B cell (primary cell): ENCODE measurements at places on chromosomes 11 and 22. TPM values are rescaled to one million over a fixed set of nuclear protein-coding genes. Genes with fewer than 3 reads are reported as not detected.

Gene FAM181B
- polyA plus RNA-seq: not detected in 2 replicates

- DNase-seq: no peak
These were observed 51.9 kb upstream of the ARHGAP42 start for GRCh38 chr11:100635194-100635593.

Gene POU2AF1
- 186 and 308 TPM in 2 replicates for polyA plus RNA-seq

- DNase-seq: no peak
These were observed 7.4 kb upstream of the CCDC34 start for GRCh38 chr11:27370374-27370773.

- no peak for DNase-seq
These were observed 624.7 kb upstream of the B3GAT1 start for GRCh38 chr11:135036488-135037297.

DNA sequence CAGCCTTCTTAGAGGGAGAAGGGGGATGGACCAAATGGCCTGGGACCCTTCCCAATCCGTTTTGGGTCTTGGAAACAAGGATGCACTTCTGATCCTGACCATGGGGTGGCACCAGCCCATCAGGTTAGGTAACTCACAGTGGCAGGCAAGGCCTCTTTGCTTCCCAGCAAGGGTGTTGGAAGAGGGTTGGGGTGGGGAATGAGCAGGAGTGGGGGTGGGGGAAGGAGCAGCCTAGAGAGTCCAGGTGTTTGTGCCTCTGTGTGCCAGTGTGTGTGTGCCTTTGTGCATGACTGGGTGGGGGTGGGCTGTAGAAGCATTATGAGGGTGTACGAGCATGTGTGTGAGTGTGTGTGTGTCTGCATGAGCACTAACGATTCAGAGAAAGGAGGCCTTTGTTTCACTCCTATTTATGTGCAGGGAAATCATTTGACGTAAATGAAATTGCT, 213.1 kb downstream of the INSC start:
- no peak for DNase-seq

DNA sequence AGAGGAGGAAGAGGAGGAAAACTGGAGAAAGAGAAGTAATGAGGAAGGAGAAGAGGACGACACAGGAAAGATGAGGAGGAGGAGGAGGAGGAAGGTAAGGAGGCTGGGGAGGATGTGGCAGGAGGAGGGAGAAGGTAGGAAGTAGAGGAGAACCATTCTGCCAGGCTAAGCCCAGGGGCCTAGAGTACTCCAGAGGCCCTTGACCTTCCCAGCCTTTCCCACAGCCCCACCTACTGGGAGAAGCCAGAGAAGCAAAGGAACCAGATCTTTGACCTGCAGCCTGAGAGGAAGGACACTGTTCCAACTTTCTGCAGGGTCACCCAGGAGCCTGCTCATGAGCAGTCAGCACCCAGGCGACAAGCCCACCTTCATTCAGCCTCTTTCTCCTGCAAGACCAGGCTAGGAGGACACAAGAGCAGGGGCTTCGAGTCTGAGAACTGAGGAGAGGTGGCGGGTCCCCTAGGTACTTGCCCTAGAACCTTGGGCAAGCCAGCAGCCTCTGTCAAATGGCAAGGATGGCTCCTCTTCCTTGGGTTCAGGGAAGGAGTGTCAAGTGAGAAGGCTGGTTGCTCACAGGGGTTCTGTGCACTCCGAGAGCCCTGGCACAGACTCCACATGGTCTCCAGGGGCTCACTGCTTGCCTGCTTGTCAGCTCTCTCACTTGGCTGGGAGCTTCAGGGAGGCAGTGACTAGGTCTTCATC, 27.9 kb upstream of the OAF start:
- DNase-seq: no peak

Gene OOSP1
- polyA plus RNA-seq: not detected in 2 replicates

DNA sequence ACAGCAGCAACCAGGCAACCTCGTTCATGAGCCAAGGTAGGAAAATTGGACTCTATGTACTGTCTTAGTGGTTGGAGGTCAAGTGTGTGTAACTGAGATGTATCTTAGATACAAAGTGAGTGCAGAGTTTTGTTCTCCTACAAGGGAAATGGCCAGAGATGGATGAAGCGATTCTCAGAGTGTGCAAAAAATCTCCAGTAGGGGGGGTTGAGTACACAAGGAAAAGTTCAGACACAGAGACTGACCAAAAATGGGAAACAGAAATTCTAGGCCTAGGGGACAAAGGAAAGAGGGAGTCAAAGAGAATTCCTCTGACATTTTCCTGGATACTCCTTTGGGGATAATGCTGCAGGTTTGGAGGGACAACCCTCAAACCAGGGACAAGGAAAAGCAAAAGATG, 38.2 kb upstream of the OR5AK2 start:
- DNase-seq: no peak

GRCh38 chr11:107198490-107199007, 180.3 kb upstream of the GUCY1A2 start:
- no peak for DNase-seq

- DNase-seq: no peak
These were observed 16.2 kb downstream of the CAPN5 start for GRCh38 chr11:77082838-77083565.

DNA sequence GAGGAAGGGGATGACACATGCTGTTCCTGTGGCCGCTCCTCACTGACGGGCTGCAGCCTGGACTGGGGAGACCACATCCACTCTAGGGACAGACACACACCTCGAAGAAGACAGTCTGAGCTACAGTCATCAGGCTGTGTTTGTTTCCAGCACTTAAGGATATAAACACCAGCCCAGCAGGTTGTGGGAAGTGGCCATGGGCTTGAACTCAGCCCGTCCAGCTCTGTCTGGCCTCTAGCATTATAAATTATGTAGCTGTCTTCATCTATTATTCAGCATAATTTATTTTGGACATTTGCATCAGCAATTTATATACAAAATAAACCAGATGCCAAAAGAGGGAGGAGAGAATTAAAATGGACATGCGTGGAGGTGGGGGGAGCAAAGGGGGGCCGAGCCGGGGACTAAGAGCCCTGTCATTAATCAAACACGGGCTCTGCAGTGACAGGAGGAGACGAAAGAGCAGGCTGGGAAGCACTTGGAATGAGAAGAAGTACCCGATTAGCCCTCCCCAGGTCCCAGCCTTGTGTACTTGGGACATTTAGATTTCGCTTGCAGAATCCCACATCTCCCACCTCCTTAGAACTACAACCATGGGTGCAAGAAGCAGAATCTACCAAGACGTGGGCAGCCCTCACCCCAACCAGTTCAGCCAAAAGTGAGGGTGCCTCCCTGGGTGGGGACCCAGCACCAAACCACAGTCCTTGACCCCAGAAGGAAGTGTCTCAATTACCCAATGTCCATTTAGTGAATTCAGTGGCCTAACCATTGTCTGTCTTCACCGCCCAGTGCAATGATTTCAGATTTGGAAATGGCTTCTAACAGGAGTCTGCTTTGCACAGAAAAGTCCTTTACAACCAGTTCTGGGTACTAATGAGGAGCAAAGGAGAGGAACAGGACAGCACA, 309.6 kb downstream of the OPCML start:
- no peak for DNase-seq

Gene DCHS1
- 0.31 and 0.79 TPM in 2 replicates for polyA plus RNA-seq

DNA sequence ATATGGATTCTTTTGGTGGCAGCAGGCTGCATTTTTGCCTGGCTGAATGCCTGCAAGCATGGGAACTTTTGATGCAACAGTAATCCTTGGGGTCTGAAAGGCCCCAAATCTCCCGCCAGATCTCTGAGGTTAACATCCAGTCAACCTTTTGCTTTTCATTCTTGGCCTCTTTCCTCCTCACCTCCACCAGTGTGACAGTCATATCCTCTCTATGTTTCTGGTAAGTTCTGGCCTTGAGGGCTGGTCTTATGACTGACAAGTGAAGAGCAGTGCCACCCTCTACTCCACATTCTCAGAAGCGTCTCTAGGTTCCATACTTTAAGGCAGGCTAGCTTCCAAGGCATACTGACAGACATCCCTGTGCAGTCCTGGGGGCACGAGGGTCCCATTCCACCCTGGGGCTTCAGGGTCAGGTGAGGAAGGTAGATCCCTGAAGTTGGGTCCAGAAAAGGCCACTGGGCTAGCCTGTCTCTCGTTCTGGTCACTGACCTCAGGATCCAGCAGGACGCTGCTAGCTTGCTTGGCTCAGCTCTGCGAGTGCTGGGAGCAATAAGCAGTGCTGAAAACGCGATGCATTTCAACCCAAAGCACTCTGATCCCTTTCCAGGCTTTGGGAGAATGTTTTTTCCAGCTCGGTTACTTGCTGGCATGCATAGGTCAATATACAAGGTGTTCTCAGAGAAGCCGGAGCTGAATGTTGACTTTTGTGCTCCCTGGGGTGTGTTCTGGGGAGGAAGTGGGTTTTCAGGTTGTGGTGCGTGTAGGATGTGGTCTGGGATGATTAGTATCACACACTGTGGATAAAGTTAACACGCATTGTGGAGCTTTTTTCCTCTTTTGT, 75.2 kb downstream of the PTPRJ start:
- DNase-seq: peak; percentile 49

GRCh38 chr11:15291885-15292284, 177.2 kb downstream of the INSC start:
- DNase-seq: no peak

Gene CBLIF
- polyA plus RNA-seq: not detected in 2 replicates

Gene CRELD2
- 41.9 and 48.9 TPM in 2 replicates for polyA plus RNA-seq

DNA sequence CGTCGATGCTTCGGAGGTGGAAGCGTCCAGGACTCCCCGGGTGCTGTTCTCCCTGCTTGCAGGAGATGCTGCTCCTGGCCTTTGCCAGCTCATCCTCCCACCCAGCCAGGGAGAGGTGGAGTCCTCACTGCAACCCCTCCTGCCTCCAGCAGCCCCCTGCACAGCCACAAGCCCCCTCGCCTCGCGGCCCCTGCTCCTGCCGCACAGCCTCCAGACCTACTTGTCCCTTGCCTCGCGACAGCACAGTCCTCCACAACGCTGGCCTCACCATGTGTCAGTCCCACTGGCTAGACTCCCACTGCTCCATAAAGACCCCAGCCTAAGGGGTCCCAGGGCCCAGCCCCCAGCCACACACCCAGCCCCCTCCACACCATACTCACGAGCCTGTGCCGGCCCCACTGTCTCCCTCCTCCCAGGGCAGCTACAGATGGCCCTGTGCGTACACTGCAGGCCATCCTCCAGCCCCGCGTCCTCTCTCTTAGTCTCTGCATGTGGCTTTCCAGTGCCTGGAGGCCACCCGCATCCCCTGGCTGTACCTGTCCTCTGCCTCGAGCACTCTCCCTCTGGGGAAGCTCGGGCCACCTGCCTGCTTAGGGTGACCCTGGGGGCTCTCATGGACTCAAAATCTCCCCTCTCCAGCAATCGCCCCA, 91.5 kb downstream of the CELSR1 start:
- DNase-seq: no peak

GRCh38 chr11:115279813-115280761, 224.1 kb downstream of the CADM1 start:
- no peak for DNase-seq

DNA sequence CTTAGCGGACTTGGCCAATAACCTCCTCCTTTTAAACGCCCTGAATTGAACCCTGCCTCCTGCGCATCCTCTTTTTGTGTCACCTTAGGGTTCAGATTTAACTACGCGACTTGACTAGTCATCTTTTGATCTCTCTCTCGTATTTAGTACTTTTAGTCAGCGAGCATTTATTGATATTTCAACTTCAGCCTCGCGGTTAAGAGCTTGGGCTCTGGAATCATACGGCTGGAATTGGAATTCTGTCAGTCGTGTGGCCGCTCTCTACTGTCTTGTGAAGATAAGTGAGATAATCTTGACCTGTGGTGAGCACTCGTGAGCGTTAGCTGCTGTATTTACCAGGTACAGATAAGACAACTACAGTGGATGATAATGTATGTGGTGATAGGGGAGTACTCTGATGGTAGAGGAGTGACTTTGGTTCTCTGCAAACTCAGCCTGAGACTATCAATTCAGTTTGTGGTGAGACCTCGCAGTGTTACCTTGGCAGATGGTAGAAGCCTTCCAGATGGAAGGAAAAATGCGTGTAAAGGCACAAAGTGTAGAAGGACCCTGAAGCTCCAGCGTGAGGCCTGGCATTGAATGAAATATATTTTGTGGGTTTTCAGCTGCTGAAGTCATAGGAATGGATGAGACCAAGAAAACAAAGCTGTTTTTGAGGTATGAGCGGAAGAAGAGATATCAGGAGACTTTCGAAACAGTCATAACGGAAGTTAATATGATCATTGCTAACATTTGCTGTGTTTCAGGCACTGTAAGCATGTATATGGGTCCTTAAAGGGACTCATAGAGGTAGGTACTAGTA, 682 bp downstream of the ATM start:
- DNase-seq: peak; percentile 56

GRCh38 chr11:60633645-60634044, 65.8 kb upstream of the MS4A8 start:
- peak; percentile 76 for DNase-seq

GRCh38 chr11:205221-206001, 1.8 kb downstream of the BET1L start:
- no peak for DNase-seq

- no peak for DNase-seq
These were observed 10.5 kb upstream of the TP53AIP1 start for GRCh38 chr11:128953151-128953550.

Gene RBM14
- 44.9 and 52.4 TPM in 2 replicates for polyA plus RNA-seq

- peak; percentile 53 for DNase-seq
These were observed 27.1 kb downstream of the SDHD start for GRCh38 chr11:112113539-112114457.

Gene FGF3
- not detected in 2 replicates for polyA plus RNA-seq

- no peak for DNase-seq
These were observed 20.1 kb upstream of the KDM2A start for GRCh38 chr11:67098799-67099429.

Gene CSNK1E
- 113 and 157 TPM in 2 replicates for polyA plus RNA-seq

Gene NNMT
- polyA plus RNA-seq: not detected in 2 replicates

GRCh38 chr11:130022799-130023198, 20.2 kb upstream of the PRDM10 start:
- DNase-seq: no peak

DNA sequence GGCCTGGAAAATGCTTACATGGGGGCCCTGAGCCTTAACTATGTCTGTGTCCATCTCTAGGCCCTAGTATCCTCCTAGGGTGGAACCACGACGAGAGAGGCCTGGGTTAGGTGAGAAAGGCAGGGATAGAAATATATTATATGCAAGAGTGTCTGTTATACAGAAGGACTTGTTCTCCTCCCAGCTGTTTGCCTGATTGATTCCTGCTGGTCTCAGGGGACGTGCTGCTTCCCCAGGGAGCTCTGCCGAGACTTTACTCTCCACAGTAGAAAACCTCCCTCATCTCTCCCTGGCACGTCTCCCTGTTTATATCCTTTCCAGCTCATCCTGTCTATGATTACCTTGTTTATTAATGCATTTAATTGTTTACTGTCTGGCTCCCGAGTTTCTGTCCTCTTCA, 132.6 kb downstream of the MIAT start:
- DNase-seq: no peak
